ENCODE measurements at places on chromosomes 1 and 21. TPM values are rescaled to one million over a fixed set of nuclear protein-coding genes. Genes with fewer than 3 reads are reported as not detected.

The EFNA1 gene
- polyA plus RNA-seq: 27.3 TPM

The FAAH gene
- 1.3 TPM for polyA plus RNA-seq

GRCh38 chr21:41916888-41917433 lies 36.9 kb downstream of the C2CD2 start:
- H3K4me1 ChIP-seq: no peaks in the 10 kb centered on the region
- no peaks in the 10 kb centered on the region for H3K27me3 ChIP-seq
- H3K4me3 ChIP-seq: no peak overlapping the region
- no peaks in the 10 kb centered on the region for H3K36me3 ChIP-seq
- DNase-seq: no peak

GRCh38 chr1:104878203-104878909 lies 1128.7 kb downstream of the AMY1C start:
- H3K27ac ChIP-seq: no peak overlapping the region
- no peaks in the 10 kb centered on the region for H3K27me3 ChIP-seq
- no peak overlapping the region for H3K4me3 ChIP-seq
- no peaks in the 10 kb centered on the region for H3K36me3 ChIP-seq
- H3K4me1 ChIP-seq: no peaks in the 10 kb centered on the region

DNA sequence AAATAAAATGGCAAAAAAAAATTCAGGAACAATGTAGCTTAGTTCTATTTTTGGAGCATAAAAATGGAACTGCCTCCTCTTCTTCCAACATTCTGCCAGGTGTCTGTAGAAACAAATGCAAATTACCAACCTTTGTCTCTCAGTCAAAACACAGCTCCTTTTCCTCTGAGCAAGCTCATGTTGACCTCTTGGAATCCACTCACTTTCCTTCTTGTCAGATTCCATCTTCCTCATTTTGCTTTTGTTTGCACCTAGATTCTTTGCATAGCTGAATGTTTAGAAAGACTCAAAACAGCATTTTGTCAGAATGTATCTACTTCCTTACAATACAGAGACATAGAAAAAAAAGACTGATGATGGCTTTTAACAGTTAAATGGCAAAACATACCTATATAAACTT lies 178.2 kb downstream of the ADGRL2 start:
- H3K4me3 ChIP-seq: no peak overlapping the region
- no peaks in the 10 kb centered on the region for H3K36me3 ChIP-seq
- H3K27me3 ChIP-seq: no peaks in the 10 kb centered on the region
- H3K27ac ChIP-seq: no peak overlapping the region
- H3K4me1 ChIP-seq: no peaks in the 10 kb centered on the region

DNA sequence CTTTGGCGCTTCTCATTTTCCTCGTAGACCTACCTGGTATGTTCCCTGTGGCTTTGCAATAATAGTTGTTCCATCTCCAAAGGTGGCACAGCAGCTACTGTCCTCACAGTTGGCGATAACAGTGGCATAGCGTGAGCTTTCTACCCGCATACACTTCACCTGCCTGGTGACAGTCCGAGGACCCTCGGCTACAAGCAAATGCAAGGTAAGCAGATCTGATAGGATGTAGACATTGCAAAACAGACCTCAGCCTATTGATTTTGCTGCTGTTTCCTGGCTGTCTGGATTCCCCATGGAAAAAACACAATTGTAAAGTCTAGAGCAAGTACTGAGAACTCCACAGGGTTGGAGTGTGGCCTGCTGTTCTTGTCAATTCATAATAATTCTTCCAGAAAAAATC lies 78.5 kb downstream of the WDR3 start:
- no peak for DNase-seq
- no peaks in the 10 kb centered on the region for H3K27me3 ChIP-seq
- H3K36me3 ChIP-seq: no peaks in the 10 kb centered on the region
- H3K4me1 ChIP-seq: no peaks in the 10 kb centered on the region
- no peak overlapping the region for H3K27ac ChIP-seq

GRCh38 chr1:220809704-220810103 lies 23.0 kb downstream of the MTARC1 start:
- no peak overlapping the region for H3K4me3 ChIP-seq
- H3K36me3 ChIP-seq: no peaks in the 10 kb centered on the region
- no peak for DNase-seq
- H3K27me3 ChIP-seq: no peaks in the 10 kb centered on the region
- H3K4me1 ChIP-seq: no peaks in the 10 kb centered on the region

The KCNQ4 gene
- polyA plus RNA-seq: 1.1 TPM

- no peak overlapping the region for H3K27ac ChIP-seq
- no peaks in the 10 kb centered on the region for H3K27me3 ChIP-seq
- no peaks in the 10 kb centered on the region for H3K4me1 ChIP-seq
- H3K36me3 ChIP-seq: no peaks in the 10 kb centered on the region
- no peak for DNase-seq
Measured at GRCh38 chr21:42343963-42344510, 6.8 kb downstream of the TFF2 start.

DNA sequence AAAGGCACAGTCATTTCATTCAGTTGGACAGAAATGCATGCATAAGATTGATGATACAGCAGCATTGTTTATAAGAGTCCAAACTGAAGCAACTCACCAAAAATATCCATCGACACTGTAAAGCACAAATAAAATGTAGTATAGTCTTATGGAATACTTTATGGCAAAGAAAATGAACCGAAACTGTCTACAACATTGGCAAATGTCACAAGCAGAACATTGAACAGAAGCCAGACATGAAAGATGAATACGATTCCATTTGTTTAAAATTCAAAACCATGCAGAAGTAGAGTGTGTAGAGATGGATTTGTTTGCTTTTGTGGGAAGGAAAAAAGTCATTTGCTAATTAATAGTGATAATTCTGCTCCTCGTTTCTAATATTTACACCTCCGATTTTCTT lies 7.5 kb upstream of the LEFTY1 start:
- H3K27ac ChIP-seq: no peak overlapping the region
- no peaks in the 10 kb centered on the region for H3K4me1 ChIP-seq
- no peak for DNase-seq
- H3K36me3 ChIP-seq: no peaks in the 10 kb centered on the region
- H3K27me3 ChIP-seq: no peaks in the 10 kb centered on the region

The GJA8 gene
- not detected for polyA plus RNA-seq

- no peak for DNase-seq
- no peaks in the 10 kb centered on the region for H3K27me3 ChIP-seq
- no peak overlapping the region for H3K27ac ChIP-seq
- H3K4me3 ChIP-seq: no peak overlapping the region
- H3K4me1 ChIP-seq: peaks cover 23% of the 10 kb centered on the region
Measured at GRCh38 chr1:12339396-12339795, 109.6 kb downstream of the VPS13D start.

- no peak overlapping the region for H3K4me3 ChIP-seq
- H3K4me1 ChIP-seq: no peaks in the 10 kb centered on the region
- H3K27me3 ChIP-seq: no peaks in the 10 kb centered on the region
Measured at GRCh38 chr1:161825831-161826230, 59.7 kb downstream of the ATF6 start.

The TEX38 gene
- polyA plus RNA-seq: not detected

The MYBPH gene
- 0.04 TPM for polyA plus RNA-seq

DNA sequence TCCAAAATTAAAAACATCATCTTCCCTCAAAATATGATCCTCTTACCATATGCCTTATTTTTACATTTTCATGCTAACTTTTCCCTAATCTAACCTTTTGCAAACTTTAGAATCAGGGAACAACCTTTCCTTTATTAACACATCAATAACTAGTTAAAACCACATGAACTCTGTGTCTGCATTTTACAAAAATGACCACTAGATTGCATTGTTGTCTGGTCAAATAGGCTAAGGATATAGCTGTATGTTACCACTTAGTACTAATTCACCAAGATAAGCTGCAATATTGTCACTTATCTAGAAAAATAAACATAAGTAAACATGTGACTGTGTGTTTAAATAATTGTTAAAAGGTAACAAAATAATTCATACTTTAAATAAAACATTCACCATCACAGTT lies 82.3 kb downstream of the DENND1B start:
- H3K4me3 ChIP-seq: no peak overlapping the region
- no peak overlapping the region for H3K27ac ChIP-seq
- DNase-seq: no peak

DNA sequence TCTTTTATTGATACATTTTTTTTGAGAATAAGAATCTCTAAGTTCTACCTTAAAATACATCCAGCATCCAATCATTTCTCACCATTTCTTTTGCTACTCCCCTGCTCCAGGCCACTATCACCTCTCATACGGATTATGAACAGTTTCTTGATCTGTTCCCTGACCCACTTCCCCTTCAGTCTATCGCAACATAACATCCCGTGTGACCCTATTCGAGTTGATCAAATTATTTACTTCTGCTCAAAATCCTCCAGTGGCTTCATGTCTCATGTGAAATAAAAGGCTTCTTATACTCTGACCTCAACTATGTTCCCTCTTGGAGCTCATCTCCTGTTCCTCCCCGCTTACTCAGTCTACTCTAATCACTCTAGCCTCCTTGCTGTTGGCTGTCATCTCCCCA lies 5.2 kb downstream of the ALG14 start:
- H3K4me3 ChIP-seq: no peak overlapping the region
- H3K4me1 ChIP-seq: no peaks in the 10 kb centered on the region
- no peaks in the 10 kb centered on the region for H3K27me3 ChIP-seq
- no peak for DNase-seq
- no peak overlapping the region for H3K27ac ChIP-seq

DNA sequence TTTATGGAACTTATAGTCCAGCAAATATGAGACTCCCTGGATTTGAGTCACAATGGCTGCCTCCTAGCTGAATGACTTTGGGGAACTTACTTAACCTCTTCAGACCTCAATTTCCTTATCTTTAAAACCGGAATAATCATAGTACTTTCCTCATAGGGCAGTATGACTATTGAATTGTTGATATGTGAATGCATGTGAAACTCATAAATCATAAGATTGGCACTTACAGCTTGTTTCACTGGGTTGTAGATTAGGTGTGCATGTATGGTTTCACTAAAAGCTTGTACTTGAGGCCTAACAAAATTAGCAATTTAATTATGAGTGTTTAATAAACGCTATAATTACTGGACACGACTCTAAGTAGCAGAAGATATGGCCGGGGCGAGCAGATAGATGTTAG lies 72.5 kb downstream of the ST6GALNAC5 start:
- H3K4me3 ChIP-seq: no peak overlapping the region
- H3K27ac ChIP-seq: no peak overlapping the region
- DNase-seq: no peak
- peaks cover 10% of the 10 kb centered on the region for H3K4me1 ChIP-seq

- H3K36me3 ChIP-seq: no peaks in the 10 kb centered on the region
- H3K4me3 ChIP-seq: no peak overlapping the region
- H3K4me1 ChIP-seq: no peaks in the 10 kb centered on the region
- no peaks in the 10 kb centered on the region for H3K27me3 ChIP-seq
- no peak overlapping the region for H3K27ac ChIP-seq
Measured at GRCh38 chr21:40386294-40386911, 460.6 kb downstream of the DSCAM start.

GRCh38 chr1:187763976-187764375 lies 935.2 kb downstream of the PLA2G4A start:
- no peak overlapping the region for H3K4me3 ChIP-seq
- H3K36me3 ChIP-seq: no peaks in the 10 kb centered on the region
- no peaks in the 10 kb centered on the region for H3K4me1 ChIP-seq
- no peaks in the 10 kb centered on the region for H3K27me3 ChIP-seq

- no peaks in the 10 kb centered on the region for H3K36me3 ChIP-seq
- no peaks in the 10 kb centered on the region for H3K4me1 ChIP-seq
- H3K4me3 ChIP-seq: no peak overlapping the region
- DNase-seq: no peak
- no peaks in the 10 kb centered on the region for H3K27me3 ChIP-seq
- H3K27ac ChIP-seq: no peak overlapping the region
Measured at GRCh38 chr1:228424685-228425660, 8.3 kb upstream of the TRIM17 start.

The SLC9C2 gene
- 0.48 TPM for polyA plus RNA-seq

DNA sequence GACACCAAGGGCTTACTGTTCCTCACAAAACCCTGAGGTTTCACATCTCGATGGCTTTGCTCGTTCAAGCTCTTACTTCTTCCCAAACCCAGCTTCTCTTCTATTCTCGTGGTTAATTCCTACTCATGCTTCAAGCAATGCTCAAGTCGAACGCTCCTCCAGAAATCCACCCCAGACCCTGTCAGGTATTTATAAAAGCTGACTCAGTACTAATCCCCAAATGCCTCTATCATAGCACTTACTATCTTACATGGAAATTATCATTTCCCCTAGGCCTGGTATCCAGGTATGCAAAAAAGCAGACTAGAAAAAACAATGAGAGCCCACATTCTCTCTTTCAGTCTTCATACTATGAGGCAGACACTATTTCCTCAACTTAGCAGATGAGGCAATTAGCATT lies 6.3 kb downstream of the EBNA1BP2 start:
- H3K36me3 ChIP-seq: no peaks in the 10 kb centered on the region
- H3K4me1 ChIP-seq: peaks cover under 1% of the 10 kb centered on the region
- H3K27ac ChIP-seq: no peak overlapping the region
- H3K27me3 ChIP-seq: no peaks in the 10 kb centered on the region

GRCh38 chr1:42466030-42466429 lies 2.9 kb downstream of the CCDC30 start:
- no peak overlapping the region for H3K4me3 ChIP-seq
- H3K36me3 ChIP-seq: no peaks in the 10 kb centered on the region
- H3K27ac ChIP-seq: no peak overlapping the region

The ATP6V1G3 gene
- not detected for polyA plus RNA-seq

GRCh38 chr1:243287652-243288051 lies 31.8 kb downstream of the SDCCAG8 start:
- no peak overlapping the region for H3K27ac ChIP-seq
- no peak overlapping the region for H3K4me3 ChIP-seq
- no peaks in the 10 kb centered on the region for H3K36me3 ChIP-seq
- no peak for DNase-seq
- H3K4me1 ChIP-seq: peaks cover 1% of the 10 kb centered on the region
- no peaks in the 10 kb centered on the region for H3K27me3 ChIP-seq

- H3K4me3 ChIP-seq: no peak overlapping the region
- no peak for DNase-seq
- H3K4me1 ChIP-seq: no peaks in the 10 kb centered on the region
- H3K27ac ChIP-seq: no peak overlapping the region
- no peaks in the 10 kb centered on the region for H3K27me3 ChIP-seq
Measured at GRCh38 chr1:198056255-198056654, 100.5 kb upstream of the NEK7 start.

DNA sequence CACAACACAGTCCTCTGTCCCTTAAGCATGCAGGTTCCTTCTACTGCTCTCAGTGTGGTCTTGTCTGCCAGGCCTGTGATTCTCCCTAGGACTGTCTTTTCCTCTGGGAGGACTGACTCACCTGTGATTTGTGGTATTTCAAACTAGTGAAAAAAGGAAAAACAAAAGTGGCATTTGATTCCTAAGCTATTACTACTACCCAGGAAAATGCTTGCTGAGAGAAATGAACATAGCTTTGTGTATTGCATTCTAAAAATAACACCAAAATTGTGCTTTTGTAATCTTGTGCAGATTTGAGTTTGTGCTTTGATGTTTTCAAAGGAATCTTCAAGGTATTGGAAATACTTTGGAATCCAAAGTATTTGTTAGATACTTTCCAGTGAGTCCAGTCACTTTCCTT lies 57.0 kb downstream of the GPR161 start:
- H3K4me3 ChIP-seq: no peak overlapping the region
- H3K27me3 ChIP-seq: no peaks in the 10 kb centered on the region
- H3K4me1 ChIP-seq: peaks cover 6% of the 10 kb centered on the region
- H3K27ac ChIP-seq: no peak overlapping the region
- DNase-seq: no peak

All from ovary (tissue), 10 donors.